ENCODE measurements at places on chromosomes 3 and 15. TPM values are rescaled to one million over a fixed set of nuclear protein-coding genes. Genes with fewer than 3 reads are reported as not detected.

Gene STAC
- 9.6 TPM for total RNA-seq

Gene CLDN18
- not detected for total RNA-seq

Gene ITIH3
- total RNA-seq: not detected

Gene OR5K2
- total RNA-seq: not detected

Gene PLCD1
- total RNA-seq: 38.6 TPM

GRCh38 chr3:127771746-127772145 is 50.6 kb downstream of the MGLL start:
- DNase-seq: no peak

DNA sequence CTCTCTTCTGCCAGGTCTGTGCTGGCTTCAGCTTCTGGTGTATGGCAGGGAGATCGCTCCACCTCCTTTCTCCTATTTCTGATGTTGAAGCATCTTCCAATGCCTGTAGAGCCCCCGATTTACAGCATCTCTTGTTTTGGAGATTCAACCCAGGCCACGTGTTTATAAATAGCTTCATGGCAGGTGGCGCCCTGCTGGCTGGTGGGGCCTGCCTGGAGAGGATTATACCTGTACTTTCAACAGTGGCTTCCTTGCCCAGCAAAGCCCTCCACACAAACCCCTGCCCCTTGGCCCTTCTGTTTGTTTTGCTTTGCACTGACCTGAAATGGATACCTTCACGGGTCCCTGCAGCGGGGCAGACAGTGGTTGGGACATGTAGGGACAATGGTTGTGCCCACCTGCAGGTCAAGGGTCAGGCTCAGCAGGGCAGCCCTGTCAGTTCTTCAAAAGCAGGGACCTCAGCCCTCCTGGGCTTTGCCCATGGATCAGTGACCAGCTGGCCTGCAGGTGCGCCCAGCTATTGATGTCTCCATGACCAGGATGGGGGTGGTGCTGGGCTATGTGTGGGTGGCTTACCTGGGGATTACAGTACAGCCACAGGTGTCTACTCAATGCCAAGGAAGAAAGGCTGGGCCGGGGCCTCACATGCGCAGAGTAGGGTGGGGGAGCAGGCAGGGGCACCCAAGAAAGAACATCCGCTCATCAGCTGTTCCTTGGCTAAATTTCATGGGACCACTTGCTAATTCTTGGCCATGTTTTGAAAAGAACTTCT is 112.7 kb upstream of the PRR23C start:
- DNase-seq: peak; percentile 4
